ENCODE measurements at places on chromosomes 7 and 10.
A peak's percentile ranks its signal among the peaks of the same experiment; 100 is the strongest.

- DNase-seq: no peak
Observed at GRCh38 chr7:107237451-107237850, 68.6 kb downstream of the HBP1 start.

DNA sequence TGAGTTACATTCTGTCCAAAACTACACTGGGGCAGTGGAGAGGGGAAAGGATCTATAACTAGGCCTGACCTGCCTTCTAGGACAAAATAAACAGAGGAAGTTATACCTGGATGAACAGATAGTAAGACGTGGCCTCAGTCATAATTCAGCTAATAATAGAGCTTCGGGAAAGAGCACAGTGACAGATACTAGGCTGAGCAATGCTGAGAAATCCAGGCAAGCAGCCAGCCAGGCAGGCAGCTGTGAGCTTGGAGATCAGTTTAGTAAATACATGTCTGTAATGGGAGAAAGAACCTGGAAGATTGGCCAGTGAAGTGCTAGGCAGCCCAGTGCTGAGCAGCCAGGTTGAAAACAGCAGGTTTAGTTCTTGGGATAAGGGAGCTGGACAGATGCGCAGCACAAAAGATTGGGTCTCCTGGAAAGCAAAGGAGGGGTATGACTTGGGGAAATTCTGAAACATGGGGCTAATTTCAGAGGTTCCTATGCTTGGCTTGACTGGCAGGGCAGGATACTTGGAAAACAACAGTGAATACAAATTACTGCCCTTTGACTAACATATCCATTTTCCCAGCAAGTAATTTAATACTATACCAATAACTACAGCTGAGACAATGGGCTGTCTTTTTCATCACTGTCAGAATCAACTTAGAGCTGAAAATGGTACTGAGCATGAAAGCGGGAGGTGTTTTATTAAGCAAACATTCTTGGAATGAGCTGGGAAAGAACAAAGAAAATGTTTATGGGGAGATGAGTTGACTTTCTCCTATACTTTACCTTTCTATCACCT lies 140.8 kb downstream of the DGKB start:
- DNase-seq: no peak

- DNase-seq: no peak
Observed at GRCh38 chr7:50562136-50562535, 3.1 kb downstream of the DDC start.

- DNase-seq: no peak
Observed at GRCh38 chr7:134593530-134594392, 44.9 kb downstream of the AKR1B15 start.

- no peak for DNase-seq
Observed at GRCh38 chr7:140635345-140635744, 5.3 kb downstream of the DENND2A start.

GRCh38 chr7:2412587-2413201 lies 9.3 kb downstream of the CHST12 start:
- no peak for DNase-seq

DNA sequence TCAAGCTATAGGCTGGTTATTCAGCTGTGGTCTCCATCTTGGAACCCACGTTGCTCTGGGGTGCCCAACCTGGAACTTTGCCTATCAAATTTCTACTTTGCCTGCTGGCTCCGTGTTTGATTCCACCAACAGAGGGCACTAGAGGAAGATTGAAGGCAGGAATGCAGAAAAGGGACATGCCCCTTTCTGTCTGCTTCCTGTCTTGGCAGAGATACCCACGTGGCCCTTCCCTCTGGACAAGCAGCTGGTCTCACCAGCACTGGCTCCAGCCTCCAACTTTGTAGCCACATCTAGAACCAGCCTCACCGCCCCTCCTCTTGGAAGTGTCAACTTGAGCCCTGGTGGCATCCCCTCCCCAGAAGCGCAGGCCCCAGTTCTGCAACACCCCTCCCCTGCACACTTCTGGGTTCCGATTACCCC lies 52.1 kb upstream of the ZNF438 start:
- no peak for DNase-seq

DNA sequence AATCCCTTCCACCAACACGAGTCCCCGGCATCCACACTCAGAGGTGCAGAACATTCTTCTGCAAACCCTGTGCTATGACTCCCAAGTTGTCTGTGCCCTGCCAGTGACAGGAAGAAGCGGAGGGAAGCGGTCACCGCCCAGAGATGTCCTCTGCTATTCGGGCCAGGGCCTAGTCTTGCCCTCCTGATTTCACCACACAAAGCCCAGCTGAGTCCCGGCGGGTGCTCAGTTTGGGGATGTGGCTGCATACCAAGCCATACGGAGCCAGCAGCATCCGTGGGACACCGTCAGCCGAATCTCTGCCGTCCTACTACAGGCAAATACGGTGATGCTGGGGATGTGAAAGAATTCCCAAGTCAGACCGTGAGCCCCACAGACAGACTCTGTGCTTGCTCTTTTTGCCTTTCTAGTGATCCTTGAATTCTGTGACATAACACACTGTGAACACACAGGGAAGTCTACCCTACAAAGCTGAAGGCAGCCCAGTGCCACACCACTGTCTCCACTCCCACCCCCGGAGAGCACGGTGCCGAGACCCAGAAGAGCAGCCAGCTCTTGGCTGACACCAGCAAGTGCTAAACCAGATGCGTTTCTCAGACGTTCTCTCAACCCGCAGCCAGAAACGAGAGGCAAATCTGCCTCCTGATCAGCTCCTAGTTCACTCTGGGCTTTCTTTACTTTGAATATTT lies 2.0 kb downstream of the STK32C start:
- DNase-seq: no peak

- DNase-seq: no peak
Observed at GRCh38 chr10:1085258-1085657, 29.1 kb downstream of the WDR37 start.

DNA sequence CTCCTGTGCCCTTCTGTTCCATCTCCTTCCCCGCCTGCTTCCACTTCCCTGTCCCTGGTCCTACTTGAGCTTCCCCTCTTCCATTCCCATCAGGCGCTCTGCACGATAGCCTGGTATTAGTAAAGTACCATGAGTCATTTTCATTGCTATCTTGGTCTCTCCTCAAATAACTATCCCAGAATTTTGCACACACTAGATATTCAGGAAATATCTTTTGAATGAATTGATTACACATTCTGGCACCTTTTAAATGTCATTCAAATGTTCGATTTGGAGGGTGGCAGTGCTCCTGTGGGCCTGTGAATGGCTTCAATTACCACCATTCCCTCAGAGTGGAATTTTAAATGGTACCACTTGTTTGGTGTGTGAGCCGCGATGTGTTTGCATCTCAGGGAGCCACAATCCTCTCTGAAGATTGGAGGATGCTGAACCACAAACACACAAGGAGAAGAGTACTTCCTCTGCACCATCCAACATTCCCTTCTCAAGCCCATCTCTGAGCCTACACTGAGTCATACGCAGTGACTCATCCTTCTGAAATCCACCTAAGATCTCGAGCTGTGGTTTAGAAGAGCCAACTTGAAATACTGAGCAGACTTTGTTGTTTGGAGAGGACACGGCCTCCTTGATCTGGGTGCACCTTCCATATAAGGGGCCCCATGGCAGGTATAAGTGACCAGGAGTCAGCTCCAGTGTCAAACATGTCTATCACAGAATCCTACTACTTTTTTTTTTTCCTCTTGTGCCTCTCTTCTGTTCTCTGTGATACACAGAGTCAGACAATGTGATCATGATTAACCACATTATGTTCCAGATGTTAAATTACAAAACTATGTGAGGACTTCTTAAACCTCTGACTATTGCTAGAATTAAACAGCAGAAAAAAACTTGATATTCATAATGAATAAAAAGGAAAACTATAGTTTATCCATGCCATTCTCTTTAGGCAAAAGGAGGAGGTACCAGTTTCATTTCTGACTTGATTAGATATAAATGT lies 81.9 kb downstream of the BMPER start:
- no peak for DNase-seq

DNA sequence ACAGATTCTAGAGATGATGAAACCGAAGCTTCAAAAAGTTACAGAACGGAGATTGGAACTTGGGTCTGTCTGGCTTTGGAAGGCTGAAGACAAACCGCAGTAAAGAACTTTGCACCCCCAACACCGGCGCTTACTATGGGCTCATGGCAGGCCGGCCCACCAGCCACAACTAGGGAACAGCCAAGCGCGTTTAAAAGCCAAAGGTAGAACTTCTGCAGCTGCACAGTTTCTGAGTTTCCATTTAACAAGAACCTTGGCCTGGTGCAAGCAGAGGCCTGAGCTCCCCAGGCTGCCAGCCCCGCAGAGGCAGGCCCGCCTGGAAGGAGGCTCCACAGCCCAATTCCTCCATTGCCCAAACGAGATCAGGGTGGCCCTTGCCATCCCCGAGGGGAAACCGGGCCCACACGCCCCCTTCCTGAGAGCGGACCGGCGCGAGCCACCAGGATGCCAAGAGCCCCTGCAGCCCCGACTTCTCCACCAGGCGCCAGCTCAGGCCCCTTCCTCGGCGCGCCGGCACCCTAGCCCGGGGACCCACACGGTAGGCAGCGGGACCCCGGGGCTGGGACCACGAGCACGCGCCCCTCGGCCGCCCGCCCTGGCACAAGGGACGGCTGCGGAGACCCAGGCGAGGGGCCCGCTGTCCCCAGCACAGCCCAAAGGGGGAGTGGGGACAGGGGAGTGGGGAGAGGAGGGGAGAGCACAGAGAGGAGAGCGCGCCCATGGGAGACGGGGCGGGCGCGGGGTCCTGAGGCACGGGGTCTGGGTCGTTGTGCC lies 566 bp downstream of the MAD1L1 start:
- no peak for DNase-seq

DNA sequence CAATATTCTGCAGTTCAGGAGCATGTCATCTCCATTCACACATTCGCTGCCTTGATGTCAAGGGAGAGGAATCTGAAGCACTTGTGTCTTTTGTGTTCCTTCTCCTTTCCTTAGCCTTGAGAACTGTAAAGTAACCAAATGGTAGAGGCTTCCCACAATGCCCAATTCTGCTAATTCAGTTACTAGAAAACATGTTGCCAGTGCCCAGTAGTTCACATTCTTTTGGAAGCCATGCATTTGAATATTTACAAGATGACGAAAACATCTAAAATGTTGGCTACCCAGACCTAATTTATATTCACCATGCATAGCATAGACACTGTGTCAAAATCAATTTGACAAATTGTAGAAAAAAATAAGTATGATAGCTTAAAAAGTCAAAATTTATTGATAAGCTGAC lies 852.7 kb upstream of the PHF14 start:
- no peak for DNase-seq

GRCh38 chr10:131700506-131700905 lies 200.3 kb upstream of the PPP2R2D start:
- peak; percentile 22 for DNase-seq

- no peak for DNase-seq
Observed at GRCh38 chr7:92730808-92731207, 105.6 kb downstream of the CDK6 start.

GRCh38 chr7:34330308-34330707 lies 327.7 kb upstream of the NPSR1 start:
- no peak for DNase-seq

GRCh38 chr10:80187465-80188409 lies 17.6 kb downstream of the ANXA11 start:
- DNase-seq: no peak

DNA sequence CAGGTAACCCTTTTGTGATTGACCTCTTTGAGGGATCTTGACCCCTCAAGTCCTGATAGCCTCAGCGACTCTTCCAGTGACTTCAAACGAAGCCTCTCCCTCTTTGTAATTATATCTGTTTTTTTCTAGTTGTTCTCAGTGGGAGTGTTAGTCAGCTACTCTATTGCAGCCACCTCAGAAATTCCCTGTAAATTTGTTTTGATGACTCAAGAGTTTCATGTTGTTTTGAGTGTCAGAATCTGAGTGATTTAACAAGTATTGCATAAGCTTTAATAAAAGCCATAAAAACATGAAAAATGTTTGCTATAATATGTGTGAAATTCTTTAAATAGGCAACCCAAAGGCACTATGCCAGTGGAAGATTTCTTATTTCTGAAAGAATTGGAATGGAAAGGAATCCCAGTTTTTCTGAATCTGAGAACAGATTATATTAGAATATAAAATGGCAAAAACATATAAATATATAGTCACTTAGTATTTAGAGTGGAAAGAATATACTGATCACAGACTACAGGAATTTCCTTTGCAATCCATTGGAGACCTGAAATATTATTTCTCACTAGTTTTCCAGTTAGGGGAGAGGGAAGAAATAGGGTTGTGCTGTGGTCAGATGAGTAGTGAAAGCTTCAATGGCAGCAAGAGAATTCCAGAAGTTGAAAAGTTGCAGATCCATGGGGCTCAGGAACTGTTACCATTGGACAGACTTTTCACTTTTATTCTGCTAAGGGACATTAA lies 94.4 kb upstream of the SEMA3C start:
- DNase-seq: no peak

DNA sequence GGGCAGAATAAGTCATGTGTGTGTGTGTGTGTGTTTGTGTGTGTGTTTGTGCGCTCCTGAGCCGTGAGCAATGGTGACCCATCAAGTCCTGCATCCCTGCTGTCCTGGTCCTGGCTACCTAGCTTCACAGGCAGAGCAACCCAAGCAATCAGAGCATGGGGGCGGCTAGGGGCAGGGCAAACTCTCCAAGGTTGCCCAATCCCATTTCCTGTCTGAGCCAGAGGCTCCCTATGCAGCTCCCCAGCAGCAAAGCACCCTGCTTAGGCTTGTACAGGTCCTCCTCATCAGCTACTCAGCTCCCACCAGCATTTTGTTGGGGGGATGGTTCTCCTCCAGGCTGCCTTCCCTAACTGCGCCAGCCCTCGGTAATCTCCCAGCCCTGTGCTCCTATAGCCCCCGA lies 31.1 kb upstream of the CRHR2 start:
- DNase-seq: no peak

DNA sequence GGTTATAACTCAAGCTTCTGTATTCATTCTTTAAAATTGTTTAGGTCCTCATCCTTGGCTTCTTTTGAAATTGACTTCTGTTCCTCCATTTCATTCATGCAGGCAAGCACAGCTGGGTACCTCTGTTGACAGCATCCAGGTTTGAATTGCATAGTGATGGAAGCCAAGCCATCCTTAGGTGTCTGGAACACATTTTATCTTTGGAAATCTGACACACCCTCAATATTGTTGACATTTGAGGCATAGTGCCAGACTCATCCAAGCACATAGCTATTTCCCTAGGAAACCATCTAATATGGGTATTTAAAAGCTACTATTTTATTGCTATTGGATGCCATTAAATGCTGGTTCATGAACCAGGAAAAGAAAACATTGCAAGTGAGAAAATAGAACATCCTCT lies 142.1 kb upstream of the PTPRZ1 start:
- no peak for DNase-seq

- no peak for DNase-seq
Observed at GRCh38 chr7:84682543-84682942, 488.0 kb upstream of the SEMA3A start.

DNA sequence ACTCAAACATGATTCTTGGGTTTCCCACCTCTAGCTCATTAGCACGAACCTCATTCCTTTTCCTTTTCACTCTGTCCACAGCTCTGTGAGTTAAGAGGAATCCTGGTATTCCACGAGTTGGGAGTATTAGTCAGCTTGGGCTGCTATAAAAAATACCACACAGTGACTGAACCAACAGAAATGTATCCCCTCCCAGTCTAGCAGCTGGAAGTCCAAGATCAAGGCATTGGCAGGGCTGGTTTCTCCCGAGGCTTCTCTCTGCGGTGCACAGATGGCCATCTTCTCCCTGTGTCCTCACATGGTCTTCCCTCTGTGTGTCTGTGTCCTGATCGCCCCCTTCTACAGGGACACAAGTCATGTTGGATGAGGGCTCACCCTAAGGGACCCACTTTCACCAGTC lies 261.6 kb downstream of the TNS3 start:
- DNase-seq: no peak

- no peak for DNase-seq
Observed at GRCh38 chr7:2800220-2800930, 43.7 kb downstream of the GNA12 start.

- peak; percentile 90 for DNase-seq
Observed at GRCh38 chr7:44977304-44977958, 1.4 kb downstream of the MYO1G start.

GRCh38 chr10:7942316-7942715 lies 112.2 kb upstream of the GATA3 start:
- no peak for DNase-seq
